ENCODE measurements at places on chromosomes 13 and 19. TPM values are rescaled to one million over a fixed set of nuclear protein-coding genes. Genes with fewer than 3 reads are reported as not detected.
A peak's percentile ranks its signal among the peaks of the same experiment; 100 is the strongest.

Gene TSSK6
- 3.4 TPM for polyA plus RNA-seq

Gene CPT1C
- polyA plus RNA-seq = 1.9 TPM

Gene ZNF813
- polyA plus RNA-seq = 0.45 TPM

Gene CEACAM20
- polyA plus RNA-seq = 5.1 TPM

Gene TFDP1
- polyA plus RNA-seq = 64.9 TPM

Gene ANKLE1
- 0.22 TPM for polyA plus RNA-seq

Gene ZNF415
- polyA plus RNA-seq = 0.81 TPM

DNA sequence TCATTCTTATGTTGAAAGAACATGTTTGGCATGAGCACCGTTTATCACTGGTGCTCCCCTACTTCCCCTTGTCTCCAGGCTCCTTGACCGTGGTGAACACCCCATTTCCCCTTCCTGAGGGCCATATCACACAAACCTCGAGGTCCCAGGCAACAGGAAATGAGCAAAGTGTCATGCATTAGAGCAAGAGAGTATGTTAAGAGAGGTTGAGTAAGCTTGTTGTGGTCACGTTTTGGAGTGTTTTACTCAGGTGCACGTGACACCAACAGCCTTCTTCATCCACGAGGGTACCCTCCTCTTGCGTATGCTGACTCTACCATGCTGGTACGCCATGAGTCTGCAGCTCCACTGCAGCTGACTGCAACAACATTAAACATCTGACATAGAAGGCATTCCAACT, 482.2 kb upstream of the NBEA start:
- no peak for DNase-seq

DNA sequence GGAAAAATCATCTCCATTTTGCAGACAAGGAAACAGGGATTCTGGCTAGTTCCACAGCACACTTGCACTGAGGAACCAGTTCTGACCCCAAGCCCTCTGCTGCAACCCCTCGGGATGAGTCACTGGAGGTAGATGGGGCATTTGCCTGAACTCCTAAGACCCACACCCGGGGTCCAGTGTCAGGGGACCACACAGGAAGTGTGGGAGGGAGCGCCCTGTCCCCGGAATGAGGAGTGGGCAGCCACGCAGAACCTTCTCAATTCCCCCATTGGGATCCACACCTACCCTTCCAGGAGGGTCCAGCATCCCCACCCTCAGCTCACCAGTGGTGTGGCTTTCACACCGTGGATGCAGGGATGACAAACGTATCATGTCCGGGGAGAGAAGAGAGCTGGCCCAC, 62.7 kb downstream of the TSHZ3 start:
- DNase-seq = no peak

DNA sequence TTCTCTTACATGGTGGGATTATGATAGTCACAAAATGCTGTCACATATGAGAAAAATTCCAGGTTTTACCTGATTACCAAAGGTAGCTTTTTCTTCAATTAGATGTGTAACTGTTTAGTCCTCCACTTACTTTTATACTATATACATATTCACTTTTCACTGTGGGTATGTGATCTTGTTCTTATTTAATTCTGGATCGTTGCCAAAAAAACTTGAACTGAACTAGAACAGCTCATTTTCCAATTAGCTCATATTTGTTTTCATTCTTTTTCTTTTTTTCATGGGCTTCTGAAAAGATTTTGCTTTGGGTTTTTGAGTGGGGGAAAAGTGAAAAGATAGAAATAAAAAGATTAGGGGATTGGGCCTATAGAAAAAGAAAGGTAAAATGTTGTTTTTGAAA, 291.9 kb downstream of the NDFIP2 start:
- DNase-seq = no peak

DNA sequence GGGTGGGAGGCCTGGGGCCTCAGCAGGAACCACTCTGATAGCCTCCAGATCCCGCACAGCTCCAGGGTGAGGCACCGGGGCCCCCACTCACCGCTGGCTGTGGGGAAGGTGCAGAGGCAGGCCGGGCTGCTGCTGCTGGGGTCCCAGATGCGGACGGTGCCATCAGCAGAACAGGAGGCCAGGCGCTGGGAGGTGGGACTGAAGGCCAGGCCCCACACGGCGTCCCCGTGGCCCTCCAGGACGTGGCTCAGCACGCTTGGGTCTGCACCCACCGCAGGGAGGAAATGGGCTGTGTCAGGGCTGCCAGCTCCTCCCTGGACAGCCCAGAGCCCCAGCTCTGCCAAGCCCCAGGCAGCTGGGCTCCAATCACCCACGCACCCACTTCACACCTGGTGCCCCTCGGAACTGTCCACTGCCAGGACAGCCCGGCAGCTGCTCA, 6.1 kb upstream of the PRKD2 start:
- DNase-seq = no peak

DNA sequence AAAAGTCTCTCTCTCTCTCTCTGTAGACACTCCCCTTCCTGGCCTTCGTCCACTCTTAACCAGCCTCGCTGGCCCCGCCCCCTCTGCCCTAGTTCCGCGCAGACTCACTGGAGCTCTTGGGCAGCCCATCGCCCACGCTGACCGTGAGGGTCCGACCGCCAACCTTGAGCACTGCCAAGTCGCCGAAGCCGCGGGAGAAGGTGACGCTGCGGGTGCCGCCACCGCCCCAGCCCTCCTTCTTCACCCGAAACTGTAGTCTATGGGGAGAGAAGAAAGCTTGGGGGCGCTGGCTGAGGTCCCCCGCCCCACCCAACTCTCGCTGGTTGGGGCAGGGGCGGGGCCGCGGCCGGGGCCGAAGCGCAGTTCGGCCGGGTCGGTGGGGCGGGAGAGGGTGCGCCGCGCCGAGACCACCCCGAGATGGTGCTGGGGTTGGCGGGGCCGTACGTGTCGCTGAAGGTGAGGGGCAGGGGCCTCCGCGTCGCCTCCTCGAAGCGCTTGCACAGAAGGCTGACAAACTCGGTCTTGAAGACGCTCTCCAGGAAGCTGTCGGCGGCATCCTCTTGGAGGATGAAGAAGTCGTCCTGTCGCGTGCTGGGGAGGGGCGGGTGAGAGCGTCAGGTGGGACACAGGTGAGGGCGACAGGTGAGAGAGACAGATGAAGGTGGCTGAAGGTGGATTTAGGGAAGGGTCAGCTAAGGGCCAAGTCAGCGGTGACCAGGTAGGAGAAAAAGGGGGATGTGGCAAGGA, 12.6 kb upstream of the ZNF414 start:
- DNase-seq = peak; percentile 94

DNA sequence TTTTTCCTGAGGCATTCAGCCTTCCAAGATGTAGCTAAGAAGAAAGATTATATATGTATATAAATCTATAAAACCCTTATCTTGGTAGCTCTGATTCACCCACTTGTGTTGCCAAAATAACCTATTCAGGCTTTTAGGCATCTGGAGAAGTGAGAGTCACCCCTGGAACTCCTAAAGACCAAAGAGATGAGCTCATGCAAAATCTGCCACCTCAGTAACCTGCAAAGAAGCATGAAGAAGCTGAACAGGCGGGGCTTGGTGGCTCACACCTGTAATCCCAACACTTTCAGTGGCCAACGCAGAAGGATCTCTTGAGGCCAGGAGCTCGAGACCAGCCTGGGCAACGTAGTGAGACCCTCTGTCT, 393.7 kb downstream of the FOXO1 start:
- no peak for DNase-seq

DNA sequence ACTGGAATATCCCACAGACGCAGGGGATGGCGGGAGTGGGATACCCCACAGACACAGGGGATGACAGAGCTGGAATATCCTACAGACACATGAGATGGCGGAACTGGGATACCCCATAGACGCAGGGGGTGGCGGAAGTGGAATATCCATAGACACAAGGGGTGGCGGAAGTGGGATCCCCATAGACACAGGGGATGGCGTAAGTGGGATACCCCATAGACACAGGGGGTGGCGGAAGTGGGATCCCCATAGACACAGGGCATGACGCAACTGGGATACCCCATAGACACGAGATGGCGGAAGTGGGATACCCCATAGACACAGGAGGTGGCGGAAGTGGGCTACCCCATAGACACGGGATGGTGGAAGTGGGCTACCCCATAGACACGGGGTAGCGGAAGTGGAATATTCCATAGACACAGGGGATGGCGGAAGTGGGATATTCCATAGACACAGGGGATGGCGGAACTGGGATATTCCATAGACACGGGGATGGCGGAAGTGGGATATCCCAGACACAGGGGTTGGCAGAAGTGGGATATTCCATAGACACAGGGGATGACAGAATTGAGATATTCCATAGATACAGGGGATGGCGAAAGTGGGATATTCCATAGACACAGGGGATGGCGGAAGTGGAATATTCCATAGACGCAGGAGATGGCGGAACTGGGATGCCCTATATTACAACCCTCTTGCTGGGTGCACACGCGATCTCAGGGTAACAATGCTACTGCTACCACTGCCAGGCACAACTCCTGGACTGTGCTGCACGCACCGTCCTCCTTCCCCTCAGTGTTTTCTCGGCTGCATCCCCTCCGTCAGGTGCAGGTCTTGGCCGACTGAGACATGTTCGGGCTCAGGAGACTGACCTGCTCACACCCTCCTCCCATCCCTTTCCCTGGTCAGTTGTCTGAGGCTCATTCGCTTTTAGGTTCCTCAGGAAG, 28.1 kb downstream of the ZNF787 start:
- no peak for DNase-seq

DNA sequence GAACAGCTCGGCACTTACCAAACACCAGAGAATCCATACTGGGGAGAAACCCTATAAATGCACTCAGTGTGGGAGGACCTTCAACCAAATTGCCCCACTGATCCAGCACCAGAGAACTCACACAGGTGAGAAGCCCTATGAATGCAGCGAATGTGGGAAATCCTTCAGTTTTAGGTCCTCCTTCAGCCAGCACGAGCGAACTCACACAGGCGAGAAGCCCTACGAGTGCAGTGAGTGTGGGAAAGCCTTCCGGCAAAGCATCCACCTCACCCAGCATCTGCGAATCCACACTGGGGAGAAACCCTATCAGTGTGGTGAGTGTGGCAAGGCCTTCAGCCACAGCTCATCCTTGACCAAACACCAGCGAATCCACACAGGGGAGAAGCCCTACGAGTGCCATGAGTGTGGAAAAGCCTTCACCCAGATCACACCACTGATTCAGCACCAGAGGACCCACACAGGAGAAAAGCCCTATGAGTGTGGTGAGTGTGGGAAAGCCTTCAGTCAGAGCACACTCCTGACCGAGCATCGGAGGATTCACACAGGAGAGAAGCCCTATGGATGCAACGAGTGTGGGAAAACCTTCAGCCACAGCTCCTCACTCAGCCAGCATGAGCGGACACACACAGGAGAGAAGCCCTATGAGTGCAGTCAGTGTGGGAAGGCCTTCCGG, 8.3 kb downstream of the ZNF135 start:
- no peak for DNase-seq

DNA sequence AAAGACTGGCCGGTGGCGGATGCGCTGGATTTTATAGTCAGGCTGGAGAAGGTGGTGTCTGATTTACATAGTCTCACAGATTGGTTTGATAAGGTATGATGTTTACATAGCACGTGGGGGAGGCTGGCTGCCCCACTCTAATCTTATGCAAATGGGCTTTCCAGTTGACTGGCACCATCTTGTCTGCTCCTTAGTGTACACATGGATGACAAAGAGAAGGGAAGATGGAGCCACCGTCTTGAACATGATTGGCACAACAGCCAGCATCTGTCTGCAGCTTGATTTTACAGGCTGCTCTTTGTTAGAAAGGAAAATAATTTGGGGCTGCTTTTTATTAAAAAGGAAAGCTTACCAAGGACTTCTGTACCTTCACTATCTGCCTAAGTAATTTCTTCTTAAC, 265.2 kb upstream of the MAB21L1 start:
- DNase-seq = no peak

- DNase-seq = no peak
Measured at GRCh38 chr13:103156346-103156998, 90.3 kb upstream of the SLC10A2 start.
